ENCODE measurements at places on chromosomes 5 and 9. TPM values are rescaled to one million over a fixed set of nuclear protein-coding genes. Genes with fewer than 3 reads are reported as not detected.

- DNase-seq, result no peak
Measured at GRCh38 chr9:128683340-128684064, 5.5 kb upstream of the SET start.

GRCh38 chr5:66741394-66741793 lies 145.2 kb downstream of the MAST4 start:
- no peak for DNase-seq

- no peak for DNase-seq
Measured at GRCh38 chr5:135312255-135312935, 86.6 kb downstream of the MACROH2A1 start.

GRCh38 chr5:159514229-159514810 lies 184.0 kb upstream of the IL12B start:
- DNase-seq, result no peak

ZFP2 gene
- 2.9 TPM for total RNA-seq

DNA sequence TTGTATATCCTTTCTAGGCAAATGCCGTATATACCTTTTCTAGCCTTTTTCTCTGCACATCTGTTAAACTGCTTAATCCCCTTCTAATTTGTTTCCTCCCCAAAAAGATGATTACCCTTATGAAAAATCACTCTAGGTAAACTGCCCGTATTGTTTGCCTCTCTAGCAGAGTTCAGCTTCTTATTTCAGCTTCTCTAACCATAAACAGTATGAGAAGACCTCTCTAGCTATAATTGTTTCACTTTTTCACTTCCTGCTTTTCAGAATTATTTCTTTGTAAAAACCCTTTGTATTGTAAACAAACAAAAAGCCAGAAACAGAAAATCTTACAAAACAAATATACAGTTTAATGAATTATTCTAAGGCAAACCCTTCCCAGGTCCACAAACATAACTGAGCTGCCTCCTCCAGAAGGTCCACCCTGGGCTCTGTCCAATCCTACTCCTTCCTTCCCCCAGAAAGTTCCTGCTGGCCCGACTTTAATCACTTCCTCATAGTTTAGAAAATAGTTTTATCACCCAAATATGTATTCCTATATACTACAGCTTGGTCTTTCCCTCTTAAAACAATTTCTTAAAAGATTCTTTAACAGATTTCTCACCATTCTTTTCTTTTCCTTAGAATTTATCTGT lies 158.1 kb downstream of the FGF1 start:
- DNase-seq, result no peak

LMX1B gene
- 1.7 TPM for total RNA-seq

TAF11L10 gene
- not detected for total RNA-seq

- no peak for DNase-seq
Measured at GRCh38 chr9:70262948-70263347, 4.2 kb downstream of the SMC5 start.

GRCh38 chr9:86685556-86685955 lies 261.8 kb downstream of the GAS1 start:
- no peak for DNase-seq

IL4 gene
- total RNA-seq, result not detected

DNA sequence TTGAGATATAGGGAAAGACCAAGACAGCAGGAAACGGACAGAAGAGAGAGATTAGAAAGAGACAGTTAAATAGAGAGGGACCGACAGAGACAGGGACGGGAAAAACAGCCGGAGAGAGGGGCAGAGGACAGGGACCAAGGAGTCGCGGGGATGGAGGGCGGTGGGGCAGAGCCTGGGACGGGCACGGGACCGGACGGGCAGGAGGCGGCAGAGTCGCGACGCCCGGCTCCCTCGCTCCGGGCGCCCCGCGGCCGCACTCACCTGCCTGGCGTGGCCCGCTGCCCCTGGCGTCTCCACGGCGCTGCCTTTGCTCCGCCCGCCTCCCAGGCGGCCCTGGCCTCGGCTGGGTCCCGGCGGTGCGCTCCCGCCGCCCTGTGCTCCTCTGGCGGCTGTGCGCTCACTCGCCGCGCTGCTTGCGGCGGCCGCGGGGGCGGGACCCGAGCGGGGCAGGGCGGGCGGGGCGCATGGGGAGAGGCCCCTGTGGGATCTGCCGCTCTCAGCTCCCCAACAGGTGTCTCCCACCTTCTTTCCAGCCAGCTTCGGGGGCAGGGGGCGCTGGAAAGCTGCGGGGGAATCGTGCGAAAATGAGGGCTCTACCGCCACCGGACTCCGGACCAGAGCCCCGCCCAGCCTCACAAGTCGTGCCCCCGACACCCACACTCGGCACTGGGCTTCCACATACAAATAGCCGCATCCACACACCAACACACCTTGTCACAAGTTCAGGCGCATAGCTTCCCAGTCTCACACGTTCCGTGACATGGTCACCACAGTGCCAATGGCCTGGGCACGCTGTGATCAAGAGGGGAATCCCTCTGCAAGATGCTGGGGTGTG lies at the start of gene ARID3C:
Gene ARID3C (minus strand): TSS at position 411 of the 835 bp plus-strand sequence. CDS start 1,052 bp downstream, outside the sequence.
- DNase-seq, result no peak

DNA sequence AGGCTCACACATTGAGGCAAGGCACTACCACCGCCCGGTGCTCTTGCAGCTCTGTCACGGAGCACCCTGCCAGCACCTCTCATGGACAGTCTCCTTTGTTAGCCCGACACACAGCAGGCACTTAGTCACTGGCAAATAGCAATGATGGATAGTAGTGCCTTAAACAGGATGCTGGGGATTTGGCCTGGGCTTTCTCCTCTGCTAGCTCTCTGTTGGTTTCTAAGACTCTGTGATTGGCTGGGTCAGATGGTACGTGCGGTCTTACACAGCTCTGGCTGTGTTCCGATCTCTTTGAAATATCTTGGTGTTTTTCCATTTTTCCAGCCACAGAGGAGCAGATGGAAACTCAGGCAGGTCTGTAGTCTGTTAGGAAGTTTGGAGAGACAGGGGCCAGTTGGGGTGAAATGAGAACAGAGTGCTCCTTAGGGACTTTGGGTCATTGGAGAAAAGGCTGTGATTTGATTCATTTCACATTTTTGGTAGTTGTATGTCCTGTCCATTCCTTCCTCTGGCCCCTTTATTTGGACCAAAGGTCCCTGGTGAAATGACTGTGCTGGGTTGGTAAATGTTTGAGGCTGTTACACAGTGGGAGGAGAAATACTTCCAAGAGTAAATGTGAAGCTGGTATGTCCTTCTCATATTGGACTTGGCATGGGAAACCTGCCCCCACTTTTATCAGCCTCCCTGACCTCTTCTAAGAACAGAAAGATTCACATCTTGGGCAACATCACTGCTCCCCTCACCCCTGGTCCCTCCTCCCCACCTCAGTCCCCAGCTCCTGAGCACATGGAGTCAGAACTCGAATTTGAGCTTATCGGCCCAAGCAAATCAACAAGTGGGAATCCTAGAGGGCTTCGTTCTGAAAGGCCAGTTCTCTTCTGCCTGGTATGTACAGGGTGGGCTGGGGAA lies 3.4 kb downstream of the SMIM3 start:
- no peak for DNase-seq

GLE1 gene
- total RNA-seq, result 30.3 TPM

DNA sequence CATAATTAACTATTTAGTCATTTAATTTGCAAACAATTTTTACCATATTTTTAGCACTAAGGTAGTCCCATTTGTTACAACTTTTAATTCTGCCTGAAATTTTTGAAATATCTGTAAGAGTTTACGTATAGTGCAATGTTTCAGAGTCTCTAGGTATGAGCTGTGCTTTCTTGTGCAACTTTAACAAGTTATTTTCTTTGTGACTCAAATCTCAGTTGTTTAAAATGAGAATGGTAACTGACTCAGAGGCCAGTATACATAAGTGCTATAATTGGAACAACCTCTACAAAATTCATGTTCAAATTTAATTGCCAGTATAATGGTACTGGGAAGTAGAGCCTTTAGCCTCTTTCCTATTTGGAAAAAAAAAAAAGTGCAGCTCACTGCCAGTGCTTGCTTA lies 14.2 kb upstream of the ZNF883 start:
- DNase-seq, result no peak

DNA sequence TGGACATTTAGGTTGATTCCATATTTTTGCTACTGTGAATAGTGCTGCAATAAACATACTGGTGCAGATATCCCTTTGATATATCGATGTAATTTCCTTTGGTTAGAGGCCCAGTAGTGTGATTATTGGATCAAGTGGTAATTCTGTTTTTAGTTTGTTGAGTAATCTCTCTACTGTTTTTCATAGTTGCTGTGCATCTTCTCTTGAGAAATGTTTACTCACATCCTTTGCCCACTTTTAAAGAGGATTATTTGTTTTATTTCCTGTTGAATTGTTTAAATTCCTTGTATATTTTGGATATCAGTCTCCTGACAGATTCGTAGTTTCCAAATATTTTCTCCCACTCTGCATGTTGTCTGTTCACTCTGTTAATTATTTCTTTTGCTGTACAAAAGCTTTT lies 352.6 kb upstream of the TARS1 start:
- DNase-seq, result no peak

DNA sequence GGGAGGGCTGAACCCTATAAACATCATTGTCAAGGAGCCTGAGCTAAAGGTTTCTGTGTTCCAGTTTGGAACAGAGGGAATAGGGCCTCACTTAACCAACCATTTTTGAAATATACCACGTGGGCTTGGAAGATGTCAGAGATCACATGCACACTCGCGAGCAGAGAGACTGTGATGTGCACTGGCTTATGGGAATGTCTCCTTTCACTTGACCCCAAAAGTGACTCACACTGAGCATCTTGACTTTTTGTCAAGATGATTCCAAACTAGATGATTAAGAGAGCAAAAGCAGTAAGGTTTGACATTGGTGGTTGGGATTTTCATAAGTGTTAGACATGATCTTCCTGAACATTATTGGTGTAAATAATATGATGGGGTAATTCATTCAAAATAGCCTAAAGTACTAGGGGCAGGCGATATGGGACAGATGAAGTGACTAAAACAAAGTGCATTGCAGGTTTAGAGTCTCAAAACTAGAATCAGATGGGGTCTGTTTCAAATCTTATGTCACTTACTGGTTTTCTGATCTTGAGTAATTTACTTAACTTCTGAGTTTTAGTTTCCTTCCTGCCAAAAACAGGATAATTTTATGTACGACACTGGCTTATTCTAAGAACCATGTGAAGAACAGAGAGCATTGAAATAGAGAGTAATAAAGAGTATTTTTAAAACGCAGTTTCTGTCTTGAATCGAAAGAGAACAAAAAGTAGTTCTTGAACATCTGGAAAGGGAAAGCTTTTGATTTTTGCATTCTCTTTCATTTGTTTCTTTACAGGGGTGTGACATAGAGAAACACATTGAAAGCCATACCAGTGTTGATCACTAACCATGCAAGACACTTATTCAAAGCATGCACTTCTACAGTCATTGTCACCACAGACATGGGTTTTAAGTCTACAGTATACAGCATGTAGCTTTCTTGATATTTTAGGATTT lies 383.0 kb downstream of the DIRAS2 start:
- DNase-seq, result no peak

OR2S2 gene
- total RNA-seq, result not detected

GRCh38 chr5:102733534-102733933 lies 21.6 kb upstream of the PAM start:
- DNase-seq, result no peak

DNA sequence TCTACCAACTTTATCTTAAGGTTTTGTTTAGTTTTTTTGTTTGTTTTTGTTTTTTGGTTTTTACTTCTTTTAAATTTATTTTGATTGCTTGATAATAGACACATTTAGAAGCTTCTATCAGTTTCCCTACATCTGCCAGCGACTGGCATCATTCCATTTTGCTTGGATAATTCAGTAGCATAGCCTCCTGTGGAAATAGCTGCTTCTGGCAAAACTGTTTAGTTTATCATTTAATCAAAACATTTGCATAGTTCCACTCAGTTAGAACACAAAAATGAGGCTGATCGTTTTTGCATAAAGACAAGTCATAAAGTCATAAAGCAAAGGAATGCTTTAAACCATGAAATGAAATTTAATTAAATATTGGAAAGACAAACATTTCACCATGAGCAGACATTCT lies 133.7 kb upstream of the NFIL3 start:
- no peak for DNase-seq

GIN1 gene
- 6.3 TPM for total RNA-seq

SYNPO gene
- total RNA-seq, result 3.4 TPM

PRRC1 gene
- total RNA-seq, result 41.6 TPM

- no peak for DNase-seq
Measured at GRCh38 chr5:6475626-6476312, 27.1 kb downstream of the UBE2QL1 start.

PIP5KL1 gene
- 4.2 TPM for total RNA-seq

CYLC2 gene
- total RNA-seq, result not detected

DNA sequence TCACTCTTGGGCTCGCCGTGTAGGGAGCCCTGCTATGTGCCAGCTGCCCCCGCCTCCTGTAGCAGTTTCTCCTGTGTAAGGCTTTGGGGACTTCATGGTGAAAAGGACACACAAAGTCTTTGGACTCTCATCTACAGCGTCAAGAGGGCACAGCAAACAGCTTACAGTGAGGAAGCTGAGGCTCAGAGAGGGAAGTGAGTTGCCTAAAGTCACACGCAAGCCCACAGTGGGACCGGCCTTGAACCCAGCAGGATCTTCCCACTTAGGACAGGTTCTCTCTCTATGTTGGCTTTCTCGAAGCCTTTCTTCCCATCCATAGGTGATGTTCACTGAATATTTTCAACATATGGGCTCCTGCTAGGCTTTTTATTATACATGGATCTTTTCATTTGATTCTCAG lies 9.8 kb upstream of the PRRX2 start:
- no peak for DNase-seq

PDE6A gene
- total RNA-seq, result not detected

SVEP1 gene
- total RNA-seq, result 1.6 TPM

GRCh38 chr9:94638335-94639060 lies 820 bp downstream of the FBP1 start:
- no peak for DNase-seq

DNA sequence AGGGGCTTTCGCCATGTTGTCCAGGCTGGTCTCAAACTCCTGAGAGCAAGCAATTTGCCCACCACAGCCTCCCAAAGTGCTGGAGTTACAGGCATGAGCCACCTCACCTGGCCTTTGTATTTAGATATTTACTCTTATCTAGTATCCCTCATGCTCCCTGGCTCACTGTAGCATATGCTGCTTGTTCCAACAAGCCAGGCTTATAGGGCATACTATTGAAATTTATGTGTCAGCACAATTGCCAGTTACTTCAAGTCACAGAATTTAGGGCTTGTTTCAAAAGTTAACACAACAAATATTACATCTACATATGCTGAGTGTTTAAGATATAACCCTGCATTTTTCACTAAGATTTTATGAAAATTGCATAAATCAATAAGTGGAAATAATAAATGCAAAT lies 469.2 kb upstream of the ZNF608 start:
- no peak for DNase-seq

DNA sequence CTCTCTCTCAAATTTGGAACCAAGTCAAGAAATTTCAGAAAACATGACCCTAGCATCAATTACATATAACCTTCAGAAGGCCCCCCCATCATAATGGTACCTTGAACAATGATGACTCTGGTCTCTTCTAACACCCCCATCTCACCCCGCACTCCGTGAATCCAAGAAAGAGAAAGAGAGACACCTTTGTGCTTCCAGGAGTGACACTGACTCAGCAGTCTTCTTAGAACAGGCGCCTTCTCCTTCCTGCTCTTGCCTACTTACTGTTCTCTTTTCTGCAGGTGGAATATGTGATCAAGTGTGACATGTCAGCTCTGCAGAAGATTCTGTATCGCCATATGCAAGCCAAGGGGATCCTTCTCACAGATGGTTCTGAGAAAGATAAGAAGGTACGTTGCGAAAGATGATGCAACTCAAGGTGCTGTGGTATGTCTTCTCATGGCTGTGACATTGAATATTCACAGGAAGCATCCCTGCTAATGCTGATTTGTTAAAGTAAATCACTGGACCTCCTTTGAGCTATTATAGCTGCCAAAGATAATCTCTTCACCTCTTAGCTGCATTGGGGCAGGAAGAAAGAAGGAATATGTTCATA lies 81.3 kb downstream of the SMARCA2 start:
- no peak for DNase-seq
